Testis (tissue), 5 donors: ENCODE measurements at places on chromosomes 3 and 15. TPM values are rescaled to one million over a fixed set of nuclear protein-coding genes. Genes with fewer than 3 reads are reported as not detected.
A peak's percentile ranks its signal among the peaks of the same experiment; 100 is the strongest.

DNA sequence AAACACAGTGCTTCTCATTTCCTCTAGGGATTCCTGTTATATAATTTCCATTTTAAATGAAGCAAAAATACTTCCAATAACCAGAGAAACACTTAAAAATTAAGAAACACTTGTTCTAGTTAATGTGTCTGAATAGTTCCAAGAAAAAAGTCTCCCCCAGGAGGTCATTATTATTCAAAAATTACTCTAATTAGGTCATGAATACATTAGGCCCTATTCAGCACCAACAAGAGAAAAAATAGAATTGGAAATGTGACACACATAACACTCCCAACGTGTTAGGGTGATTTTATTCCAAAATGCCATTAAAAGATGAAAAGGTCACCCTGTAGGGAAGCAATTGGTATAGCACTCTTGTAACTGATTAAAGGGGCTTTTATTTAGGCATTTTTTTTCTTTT, 382.1 kb downstream of the TUSC7 start:
- H3K4me1 ChIP-seq = no peaks in the 10 kb centered on the region
- no peak overlapping the region for H3K4me3 ChIP-seq
- H3K27me3 ChIP-seq = no peaks in the 10 kb centered on the region
- no peaks in the 10 kb centered on the region for H3K36me3 ChIP-seq

DNA sequence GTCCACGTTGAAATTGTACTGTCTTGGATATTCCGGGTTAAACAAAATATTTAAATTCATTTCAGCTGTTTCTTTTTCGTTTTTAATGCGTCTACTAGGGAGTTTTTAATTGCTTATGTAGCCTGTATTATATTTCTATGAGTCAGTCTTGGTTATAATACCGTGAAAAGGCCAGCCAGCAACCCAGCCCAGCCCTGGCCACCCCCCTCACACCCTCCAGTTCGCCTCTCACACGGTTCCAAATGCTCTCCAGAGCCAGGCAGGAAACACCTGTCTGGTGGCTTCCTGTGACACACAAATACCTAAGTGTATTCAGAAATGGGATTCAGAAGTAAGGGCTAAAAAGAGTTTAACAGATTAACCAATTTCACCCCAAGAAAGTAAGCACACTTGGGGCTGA, 4.4 kb downstream of the SH3BP5 start:
- H3K36me3 ChIP-seq = no peaks in the 10 kb centered on the region
- no peaks in the 10 kb centered on the region for H3K27me3 ChIP-seq
- no peak overlapping the region for H3K4me3 ChIP-seq
- H3K4me1 ChIP-seq = peaks cover 63% of the 10 kb centered on the region
- no peak for DNase-seq
- no peak overlapping the region for H3K27ac ChIP-seq

DNA sequence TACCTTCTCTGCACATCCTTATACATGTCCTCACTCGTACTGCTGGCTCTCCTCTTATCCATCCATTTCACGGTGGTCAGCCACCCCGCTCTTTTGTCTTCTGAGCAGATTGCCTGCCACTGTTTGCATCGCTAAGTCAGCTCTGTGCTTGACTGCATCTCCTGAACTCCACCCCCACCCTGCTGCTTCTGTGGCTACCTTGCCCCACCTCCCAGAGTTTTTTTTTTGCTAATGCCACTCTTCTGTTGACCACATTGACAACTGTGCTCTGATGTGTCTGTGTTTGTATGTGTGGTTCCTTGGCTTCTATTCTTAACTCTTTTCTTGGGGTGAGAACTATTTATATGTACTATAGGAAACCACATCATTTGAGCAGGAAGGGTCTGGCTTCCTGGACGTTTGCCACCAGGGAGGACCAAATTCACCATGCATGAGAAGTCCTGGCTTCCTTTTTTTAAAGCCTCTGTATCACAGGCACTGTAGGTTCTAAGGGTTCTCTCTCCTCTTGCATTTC, 12.8 kb upstream of the MTMR10 start:
- H3K4me3 ChIP-seq = no peak overlapping the region
- no peak overlapping the region for H3K27ac ChIP-seq
- DNase-seq = no peak
- H3K4me1 ChIP-seq = no peaks in the 10 kb centered on the region
- H3K27me3 ChIP-seq = no peaks in the 10 kb centered on the region
- H3K36me3 ChIP-seq = no peaks in the 10 kb centered on the region

Gene TPRG1
- 25.2 TPM for total RNA-seq

Gene NMD3
- 28.6 TPM for total RNA-seq

- no peak for DNase-seq
- H3K27ac ChIP-seq = no peak overlapping the region
- H3K4me3 ChIP-seq = no peak overlapping the region
- H3K27me3 ChIP-seq = no peaks in the 10 kb centered on the region
- peaks cover 6% of the 10 kb centered on the region for H3K4me1 ChIP-seq
These were observed 10.3 kb downstream of the CAV3 start for GRCh38 chr3:8743911-8744310.

GRCh38 chr3:120451272-120451761, 525 bp upstream of the FSTL1 start:
- DNase-seq = peak; percentile 23
- H3K27ac ChIP-seq = peak overlapping the region; percentile 87
- peaks cover 9% of the 10 kb centered on the region for H3K4me1 ChIP-seq

Gene LIPH
- total RNA-seq = 15.0 TPM

Gene CGNL1
- 40.2 TPM for total RNA-seq
